ENCODE measurements at places on chromosomes 1 and 21.
A peak's percentile ranks its signal among the peaks of the same experiment; 100 is the strongest.

DNA sequence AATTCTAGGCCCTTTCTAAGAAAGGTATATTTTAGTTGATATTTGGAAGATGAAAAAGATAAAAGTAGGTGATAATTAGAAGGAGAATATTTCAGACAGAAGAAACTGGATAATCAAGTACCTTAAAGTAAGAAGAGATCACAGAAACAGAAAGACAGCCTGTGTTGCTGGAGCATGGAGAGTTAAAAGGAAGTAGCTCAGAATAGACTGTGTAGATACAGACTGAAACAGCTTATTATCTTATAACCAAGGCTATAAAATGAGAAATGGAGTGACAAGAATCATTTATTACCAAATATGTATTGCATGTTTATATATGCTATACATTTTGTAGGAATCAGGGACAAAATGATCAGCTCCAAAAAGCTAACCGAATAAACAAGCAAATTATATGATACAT, 1120.3 kb downstream of the BRINP3 start:
- no peak for DNase-seq

DNA sequence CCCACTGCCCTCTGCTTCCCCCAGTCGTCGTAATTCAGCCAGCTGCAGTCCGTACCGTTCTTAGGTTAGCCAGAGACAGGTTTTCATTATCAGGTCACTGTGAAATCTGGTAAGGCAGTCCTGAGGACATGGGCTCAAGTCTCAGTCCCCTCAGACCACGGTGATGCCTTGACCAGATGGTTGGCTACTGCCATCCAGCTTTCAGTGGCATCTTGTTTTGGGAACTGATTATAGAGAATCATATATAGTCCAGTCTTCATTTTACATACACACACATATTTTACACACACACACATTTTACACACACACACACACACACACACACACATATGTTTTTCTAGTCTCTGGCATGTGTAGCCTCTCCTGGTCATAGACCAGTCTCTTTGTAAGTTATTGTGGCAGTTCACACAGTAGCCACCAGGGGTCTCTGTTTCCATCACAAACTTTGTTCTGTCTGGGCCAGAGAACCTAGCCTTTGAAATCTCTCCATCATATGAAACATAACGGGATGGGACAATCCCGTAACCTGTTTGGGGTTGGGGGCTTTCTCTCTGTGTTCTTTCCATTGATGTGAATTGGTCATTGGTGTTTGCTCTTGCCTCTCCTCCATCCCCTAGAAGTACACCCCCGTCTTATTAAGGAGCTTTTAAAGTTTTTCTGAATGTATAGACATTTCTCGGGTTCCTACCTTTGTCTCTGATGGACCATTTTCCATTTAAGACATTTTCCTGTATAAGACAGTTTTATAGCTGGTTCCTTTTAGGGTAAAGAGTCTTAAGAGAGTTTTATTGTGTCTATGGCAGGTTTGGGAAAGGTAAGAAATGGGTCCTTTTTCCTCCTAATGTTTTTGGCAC, 8.4 kb upstream of the IKBKE start:
- DNase-seq = peak; percentile 98

DNA sequence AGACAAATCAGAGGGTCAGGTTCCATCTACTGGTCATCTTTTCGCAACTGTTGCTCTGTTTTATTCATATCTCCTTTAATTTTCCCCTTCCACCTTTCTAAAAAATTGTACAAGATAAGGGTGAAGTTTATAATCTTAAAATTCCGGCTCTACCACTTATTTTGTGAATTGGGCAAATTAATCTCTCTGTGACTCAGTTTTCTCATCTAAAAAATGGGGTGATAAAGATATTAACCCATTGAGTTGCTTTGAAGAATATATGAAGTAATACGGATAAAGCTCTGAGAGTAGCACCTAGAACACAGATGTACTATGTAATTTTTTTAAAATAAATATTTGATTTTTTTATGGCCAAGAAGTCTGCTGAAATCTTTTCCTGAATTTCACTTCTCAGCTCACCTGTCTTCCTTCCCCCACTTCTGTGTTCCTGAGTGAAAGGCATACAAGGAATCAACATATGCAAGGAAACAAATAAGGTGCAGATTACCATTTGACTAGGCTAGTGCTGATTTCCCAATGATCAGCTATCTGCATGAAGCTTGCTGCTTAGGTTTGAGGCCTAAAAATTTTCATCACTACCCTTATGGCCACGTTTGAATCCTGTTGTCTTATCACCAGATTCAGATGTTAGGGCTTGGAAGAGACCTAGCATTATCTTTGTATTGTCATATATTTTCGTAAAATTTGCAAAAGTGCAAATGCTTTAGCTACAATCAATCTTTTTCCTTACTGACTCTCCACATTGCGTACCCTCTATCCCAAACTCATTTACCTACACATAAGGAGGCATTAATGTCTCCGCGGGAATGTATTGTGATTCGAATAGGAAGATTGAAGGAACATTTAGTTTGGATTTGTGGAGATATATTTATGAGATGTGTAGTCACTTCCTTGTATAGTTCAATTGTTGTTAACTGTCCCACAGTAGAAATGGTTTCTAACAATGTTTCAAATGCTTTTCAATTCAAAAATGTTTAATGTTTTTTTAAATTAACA, 718.3 kb upstream of the PTBP2 start:
- DNase-seq = no peak

- no peak for DNase-seq
Observed at GRCh38 chr1:97767381-97767780, 153.5 kb downstream of the DPYD start.

DNA sequence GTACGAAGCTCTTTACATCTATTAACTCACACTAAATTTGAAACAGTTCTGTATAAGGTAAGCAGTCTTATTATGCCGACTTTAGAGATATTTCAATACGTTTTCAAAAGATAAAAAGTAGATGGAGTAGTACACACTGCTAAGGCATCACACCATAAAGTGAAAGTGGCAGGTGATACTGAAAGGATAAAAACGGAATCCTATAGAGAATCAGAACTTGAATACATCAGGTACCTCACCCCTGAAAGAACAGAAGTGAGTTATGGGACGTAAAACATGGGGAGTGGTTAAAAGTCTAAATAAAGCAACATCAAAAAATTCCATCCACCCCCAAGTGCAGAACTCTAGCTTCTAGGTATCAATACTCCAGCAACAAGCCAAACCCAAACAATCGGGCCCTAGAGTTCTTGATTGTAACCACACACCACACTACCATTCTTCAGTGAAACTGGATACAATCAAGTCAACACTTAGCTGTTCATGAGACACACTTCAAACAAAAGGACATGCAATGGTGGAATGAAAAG, 142.6 kb downstream of the SMYD3 start:
- DNase-seq = no peak

GRCh38 chr21:42117967-42118780, 47.1 kb downstream of the UMODL1 start:
- DNase-seq = no peak

GRCh38 chr21:16345757-16346156, 616.0 kb downstream of the USP25 start:
- no peak for DNase-seq

DNA sequence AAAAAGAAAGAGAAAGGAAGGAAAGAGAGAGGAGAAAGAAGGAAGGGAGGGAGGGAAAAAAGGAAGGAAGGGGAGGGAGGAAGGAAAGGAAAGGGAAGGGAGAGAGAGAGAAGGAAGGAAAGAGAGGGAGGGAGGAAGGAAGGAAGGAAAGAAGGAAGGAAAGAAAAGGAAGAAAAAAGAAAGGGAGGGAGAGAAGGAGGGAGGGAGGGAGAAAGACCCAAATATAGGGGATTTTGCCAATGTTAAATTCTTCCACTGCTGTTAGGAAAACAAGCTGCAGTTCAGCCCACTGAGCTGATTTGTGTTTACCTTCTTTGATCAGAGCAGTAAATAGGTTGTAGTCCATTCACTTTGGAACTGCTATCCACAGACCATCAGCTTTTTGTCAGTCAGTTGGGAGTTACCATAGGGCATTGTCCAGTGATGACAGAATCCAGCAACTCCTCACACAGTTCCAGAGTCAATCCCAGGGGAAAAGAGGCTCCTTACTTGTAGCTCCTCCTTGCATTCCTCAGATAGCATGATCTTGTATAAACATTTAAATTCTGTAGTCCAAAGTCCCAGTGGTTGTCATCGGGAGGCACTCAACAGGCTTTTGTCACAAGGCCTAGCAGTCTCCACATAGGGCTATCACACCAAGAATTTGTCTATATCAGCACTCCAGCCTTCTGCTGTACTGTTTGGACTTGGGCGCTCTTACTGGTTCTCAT, 13.5 kb upstream of the PPP1R8 start:
- DNase-seq = no peak

- DNase-seq = no peak
Observed at GRCh38 chr1:33872275-33872674, 8.4 kb downstream of the HMGB4 start.

- no peak for DNase-seq
Observed at GRCh38 chr1:96521994-96522760, 199.4 kb upstream of the PTBP2 start.

GRCh38 chr1:166197597-166197996, 30.8 kb upstream of the FAM78B start:
- DNase-seq = no peak

- no peak for DNase-seq
Observed at GRCh38 chr1:201250326-201251011, 32.8 kb upstream of the PKP1 start.

DNA sequence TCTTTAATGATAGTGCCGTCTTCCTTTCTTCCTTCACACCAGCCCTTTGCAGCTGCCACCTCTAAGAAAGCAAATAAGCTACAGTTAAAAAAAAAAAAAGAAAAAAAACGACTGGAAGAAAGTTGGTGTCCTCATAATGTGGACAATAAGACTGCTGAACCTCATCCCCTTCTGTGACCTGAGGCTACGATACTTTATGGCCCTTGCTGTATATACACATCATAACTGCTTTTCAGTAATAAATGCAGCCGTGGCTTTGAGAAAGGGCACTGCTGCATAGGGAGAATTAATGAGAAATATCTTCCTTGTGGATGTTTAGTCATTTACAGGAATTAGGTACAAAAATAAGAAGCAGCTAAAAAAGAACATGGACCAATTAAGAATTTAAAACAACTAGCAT, 333.8 kb upstream of the ADGRL2 start:
- DNase-seq = no peak

DNA sequence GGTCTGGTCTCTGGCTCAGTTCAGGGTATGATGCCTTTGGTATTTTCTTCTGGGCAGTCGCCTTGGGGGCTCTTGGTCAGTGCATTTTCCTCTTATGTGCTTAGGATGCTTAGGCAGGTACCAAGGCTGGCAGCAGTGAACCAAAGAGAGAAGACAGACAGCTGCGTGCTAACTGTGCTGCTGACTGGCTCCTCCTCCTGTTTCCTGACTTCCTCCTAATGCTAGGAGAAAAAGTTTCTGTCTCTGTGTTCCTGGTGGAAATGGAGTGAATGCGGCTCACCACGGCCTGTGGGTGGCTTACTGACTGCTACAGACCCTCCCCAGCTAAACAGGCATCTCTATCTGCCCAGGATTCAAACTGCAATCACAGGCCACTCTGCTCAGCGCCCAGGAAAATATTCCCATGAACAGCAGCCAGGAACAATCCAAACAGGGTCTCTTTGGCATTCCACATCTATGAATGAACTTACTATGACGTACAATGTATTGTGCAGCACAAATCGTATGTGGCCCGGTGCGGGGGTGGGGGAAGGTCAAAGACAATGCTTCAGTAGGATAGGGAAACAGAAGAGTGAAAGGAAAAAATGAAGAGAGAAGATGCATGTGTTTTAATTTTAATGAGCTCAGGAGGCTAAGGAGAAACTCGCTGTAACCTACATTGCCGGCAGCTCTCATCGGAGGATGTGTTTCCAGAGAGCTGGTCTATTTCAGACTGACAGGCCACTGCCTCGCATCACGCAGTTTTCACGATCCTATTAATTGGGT, 2.8 kb downstream of the ABCG1 start:
- DNase-seq = no peak

- no peak for DNase-seq
Observed at GRCh38 chr1:41249319-41249718, 7.2 kb upstream of the SCMH1 start.

- DNase-seq = no peak
Observed at GRCh38 chr1:7930645-7931445, 9.8 kb downstream of the TNFRSF9 start.

GRCh38 chr1:112060261-112060660, 70.8 kb upstream of the KCND3 start:
- DNase-seq = no peak

DNA sequence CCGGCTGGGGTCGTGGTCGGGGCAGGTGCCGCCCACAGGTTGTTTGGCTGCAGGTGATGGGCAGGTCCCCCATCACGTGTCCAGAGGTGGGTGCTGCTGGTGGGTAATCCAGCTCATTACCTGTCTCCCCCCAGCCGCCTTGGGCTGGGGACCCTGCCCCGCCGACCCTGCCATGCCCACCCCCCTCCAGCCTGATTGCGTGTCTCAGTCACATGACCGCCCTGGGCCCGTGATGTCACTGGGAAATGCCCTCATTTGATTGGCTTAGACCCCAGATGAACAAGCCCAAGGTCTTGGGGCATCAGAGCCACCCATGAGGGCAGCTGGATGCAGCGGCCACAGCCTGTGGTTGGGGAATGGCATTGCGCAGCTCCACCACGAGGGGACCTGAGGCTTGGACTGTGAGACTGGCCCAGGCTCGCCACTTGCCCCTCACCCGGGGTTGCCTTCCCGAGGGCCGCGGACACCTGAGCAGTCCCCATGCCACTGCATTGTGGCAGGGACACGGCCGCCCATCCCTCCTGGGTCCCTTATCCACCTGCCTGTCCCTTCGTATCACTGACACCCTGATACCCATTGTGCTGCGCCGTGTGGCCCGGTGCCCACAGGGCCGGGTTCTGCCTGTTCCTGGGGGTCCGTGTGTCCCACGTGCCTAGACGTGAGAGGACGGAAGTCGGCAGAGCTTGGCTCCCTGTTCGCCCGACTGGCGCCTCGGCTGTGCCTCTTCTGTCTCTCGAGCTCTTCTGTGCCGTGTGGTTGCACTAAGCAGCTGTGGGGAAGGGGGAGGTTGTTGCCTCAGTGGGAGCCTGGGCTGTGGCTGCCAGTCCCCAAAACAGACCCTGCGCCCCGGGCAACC, 68.0 kb downstream of the FAAP20 start:
- no peak for DNase-seq

- DNase-seq = no peak
Observed at GRCh38 chr1:65704318-65704717, 88.4 kb upstream of the PDE4B start.

DNA sequence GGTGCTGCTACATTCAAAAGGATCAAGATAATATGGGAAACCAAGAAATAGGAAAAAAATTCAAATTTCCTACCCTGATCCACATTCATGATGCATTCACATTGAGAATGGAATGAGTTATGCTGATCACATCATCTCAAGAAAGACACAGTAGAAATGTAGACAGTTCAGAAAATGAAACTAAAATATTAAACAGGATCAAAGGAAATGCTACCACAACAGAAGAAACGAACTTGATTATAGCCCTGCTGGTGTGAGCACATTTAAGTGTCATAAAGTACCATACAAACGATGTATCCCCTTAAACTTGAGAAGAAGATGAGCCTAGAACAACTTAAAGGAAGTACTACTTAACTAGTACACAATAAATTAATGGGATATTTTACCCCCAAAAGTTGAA, 21.3 kb downstream of the SYDE2 start:
- no peak for DNase-seq
